ENCODE measurements at places on chromosomes 5 and 9.

DNA sequence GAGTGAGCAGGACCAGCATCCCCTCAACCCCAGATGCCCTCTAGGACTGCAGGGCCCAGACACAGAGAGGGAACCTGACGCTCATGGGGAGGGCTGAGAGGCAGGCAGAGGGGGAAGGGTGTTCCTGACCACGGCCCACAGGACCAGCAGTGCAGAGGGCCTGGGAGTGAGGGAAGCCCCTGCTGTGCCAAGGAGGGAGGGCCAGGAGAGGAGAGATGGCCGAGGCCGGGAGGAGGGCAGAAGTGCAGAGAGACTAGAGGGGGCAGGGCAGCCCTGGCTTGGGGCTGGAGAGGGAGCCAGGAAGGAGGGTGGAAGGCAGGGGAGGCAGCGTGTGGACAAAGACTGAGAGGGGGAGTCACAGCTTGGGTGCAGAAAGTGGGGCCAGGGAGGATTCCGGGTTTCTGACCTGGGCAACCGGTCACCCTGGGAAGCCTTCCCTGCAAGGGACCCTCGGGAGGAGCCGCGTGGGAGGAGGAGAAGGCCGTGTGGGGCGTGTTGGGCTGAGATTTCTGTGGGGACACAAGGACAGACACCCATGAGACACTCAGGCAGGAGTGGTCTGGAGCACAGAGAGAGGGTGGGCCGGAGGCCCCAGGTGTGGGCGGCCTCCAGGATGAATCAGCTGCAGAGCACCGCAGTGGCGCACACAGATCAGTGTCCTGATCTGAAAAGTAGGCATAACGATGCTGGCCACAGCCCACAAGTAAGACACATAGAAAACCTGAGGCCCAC, 117.5 kb downstream of the ADAMTS2 start:
- DNase-seq: no peak

DNA sequence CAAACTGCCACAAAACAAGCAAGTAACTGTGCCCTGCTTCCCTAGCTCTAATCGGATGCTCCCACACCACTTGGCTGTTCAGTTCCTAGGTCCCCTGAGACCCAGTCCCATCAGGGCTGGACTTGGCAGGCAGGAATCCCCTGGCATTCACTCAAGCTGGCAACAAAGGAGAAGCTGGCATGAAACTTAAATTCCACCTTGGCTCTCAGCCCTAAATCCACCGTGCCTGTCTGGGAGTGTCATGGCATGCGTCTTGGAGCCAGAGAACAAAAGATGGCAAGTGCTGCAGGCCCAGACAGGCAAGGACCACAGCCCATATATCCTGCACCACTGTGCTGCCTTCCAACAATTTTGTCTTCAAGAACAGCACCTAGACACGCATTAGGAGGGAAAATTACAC, 38.2 kb downstream of the ETF1 start:
- no peak for DNase-seq

DNA sequence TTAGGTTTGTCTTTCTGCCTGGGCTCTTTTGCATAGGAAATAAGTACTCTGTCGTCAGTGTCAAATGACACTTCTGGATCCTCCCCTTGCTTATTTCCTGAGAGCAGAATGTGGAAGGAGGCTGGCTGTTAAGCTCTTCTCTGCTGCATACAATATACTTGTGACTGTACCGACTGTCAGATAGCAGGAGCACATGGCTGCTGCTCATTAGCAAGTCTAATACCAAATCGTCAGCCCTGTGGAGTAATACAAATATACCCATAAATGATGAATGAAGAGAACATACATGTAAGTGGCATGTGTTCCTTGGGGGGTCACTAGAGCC, at the start of gene GPR151:
Gene GPR151, minus strand, starts transcription at position 40 of the 325 bp plus-strand sequence. CDS start 77 bp downstream, outside the sequence.
- DNase-seq: no peak

GRCh38 chr5:130875656-130876055, 289.4 kb downstream of the HINT1 start:
- DNase-seq: no peak

GRCh38 chr5:73974871-73975360, 348.9 kb downstream of the ARHGEF28 start:
- no peak for DNase-seq

DNA sequence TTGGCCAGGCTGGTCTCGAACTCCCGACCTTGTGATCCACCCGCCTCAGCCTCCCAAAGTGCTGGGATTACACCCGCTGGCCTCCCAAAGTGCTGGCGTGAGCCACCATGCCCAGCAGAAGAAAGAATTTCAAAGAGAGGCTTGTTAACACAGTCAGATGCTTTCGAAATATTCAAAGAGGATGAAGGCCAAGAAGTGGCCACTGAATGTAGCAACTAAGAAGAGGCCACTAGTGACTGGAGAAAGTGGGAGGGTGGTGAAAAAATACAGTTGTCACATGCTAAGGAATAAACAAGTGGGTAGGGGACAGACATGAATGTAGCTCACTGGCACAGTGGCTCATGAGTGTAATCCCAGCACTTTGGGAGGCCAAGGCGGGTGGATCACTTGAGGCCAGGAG, 13.0 kb upstream of the TPM2 start:
- DNase-seq: no peak

DNA sequence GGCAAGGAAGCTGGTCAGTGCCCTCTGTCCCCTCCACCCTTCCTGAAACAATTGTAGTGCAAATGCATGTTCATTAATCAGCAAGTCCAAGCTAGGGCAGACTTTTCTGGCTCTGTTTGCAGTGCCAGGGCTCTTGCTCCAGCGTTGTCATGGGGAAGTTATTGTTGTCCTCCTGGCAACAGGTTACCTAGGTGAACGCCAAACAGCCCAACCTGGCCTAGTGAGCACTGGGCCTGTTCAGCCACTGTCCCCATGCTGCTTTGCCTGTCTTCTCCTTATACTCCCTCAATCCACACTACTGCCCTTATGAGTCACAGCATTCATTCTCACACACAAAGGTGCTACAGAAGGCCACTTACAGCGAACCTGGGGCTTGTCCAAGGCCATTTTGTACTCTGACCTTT, 34.5 kb upstream of the GLIS3 start:
- no peak for DNase-seq

DNA sequence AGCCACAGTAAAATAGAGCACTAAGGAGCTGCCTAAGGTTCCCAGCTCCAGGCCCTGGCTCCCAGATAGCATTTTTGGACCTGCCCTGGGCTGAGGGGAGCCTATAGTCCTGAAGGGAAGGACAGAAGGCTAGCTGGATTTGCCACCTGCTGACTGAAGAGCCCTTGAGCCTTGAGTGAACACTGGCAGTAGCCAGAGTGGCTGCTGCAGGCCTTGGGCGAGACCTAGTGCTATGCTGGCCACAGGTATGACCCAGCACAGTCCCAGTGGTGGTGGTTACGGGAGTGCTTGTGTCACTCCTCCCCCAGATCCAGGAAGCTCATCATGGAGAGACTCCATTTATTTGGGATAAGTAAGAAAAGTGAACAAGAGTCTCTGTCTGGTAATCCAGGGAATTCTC, 10.3 kb upstream of the STX17 start:
- DNase-seq: no peak

GRCh38 chr5:96327722-96328121, 105.3 kb downstream of the PCSK1 start:
- no peak for DNase-seq

DNA sequence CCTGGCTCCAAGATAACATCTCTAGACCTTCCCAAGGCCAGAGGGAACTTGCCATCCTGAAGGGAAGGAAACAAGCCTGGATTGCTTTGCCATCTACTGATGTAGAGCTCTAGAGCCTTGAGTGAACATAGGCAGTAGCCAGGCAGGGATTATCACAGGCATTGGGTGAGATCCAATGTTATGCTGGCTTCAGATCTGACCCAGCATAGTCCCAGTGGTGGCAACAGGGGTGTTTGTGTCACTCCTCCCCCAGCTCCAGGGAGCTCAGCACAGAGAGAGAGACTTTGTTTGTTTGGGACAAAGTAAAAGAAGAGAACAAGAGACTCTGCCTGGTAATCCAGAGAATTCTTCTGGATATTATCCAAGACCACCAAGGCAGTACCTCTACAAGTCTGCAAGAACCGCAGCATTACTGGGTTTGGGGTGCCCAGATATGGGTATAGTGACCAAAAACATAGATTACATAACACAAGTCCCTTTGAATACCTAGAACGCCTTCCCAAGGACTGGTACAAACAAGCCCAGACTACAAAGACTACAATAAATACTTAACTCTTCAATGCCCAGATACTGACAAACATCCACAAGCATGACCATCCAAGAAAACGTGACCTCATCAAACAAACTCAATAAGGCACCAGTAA, 137.6 kb upstream of the DAPK1 start:
- no peak for DNase-seq

DNA sequence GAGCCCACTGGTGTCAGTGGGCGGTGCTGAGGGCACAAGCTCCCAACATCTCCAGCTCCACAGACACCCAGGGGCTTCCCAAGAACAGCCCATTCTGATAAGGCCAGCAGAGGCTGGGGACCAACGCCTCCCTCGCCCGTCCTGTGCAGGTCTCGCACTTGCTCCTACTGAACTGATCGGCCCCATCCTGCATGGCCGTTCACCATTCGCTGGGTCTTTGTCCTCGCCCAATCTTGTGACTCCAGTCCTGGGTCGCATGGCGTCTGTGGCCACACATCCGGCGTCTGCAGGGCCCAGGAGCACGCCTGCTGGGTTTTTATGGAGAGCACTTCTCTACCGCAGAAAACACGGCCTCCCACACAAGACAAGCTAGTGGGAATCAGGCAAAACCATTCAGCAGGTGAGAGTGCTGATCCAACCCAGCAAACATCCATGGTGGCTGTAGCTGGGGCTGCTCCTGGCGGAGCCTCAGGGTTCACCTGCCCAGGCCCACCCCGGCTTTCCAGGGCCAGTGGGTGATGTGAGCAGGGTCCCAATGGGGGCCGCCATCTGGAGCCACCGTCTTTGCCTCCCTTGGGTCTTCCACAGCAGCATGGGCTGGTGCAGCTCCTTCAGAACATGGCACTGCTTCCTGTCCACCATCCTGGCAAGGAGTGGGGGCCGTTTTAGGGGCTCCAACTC, 7.4 kb downstream of the LRRC14B start:
- DNase-seq: no peak

DNA sequence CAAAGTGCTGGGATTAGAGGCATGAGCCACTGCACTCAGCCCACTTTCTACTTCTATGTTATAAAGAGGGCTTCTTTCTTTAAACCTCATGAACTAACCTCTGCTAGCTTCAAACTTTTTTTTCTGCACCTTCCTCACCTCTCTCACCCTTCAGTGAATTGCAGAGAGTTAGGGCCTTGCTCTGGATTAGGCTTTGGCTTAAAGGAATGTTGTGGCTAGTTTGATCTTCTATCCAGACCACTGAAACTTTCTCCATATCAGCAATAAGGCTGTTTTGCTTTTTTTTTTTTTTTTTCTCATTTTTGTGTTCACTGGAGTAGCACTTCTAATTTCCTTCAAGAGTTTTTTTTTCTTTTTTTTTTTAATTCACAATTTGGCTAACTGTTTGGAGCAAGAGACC, 216.4 kb upstream of the MAP3K1 start:
- DNase-seq: no peak

GRCh38 chr5:145917288-145917687, 19.1 kb upstream of the SH3RF2 start:
- DNase-seq: no peak

- DNase-seq: no peak
Measured at GRCh38 chr5:180631549-180632383, 17.6 kb downstream of the FLT4 start.

GRCh38 chr5:168836603-168837231, 257.5 kb upstream of the PANK3 start:
- peak; percentile 30 for DNase-seq

DNA sequence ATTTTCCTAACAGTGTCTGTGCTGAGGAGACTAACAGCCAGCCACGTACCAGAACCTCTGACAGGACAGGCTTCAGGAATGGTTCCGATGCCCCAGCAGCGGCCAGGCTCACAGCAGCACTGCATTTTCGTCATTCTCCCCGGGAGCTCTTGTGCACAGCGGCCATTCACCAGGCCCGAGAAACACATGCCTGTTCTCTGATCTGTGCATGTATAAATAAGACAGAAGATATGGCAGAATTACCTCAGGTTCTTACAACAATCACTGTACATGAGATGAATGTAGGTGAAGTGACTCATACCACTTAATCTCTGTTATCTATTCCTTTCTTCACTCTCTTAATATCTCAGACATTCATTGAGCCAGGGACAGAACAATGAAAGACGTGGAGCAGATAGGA, 143.0 kb downstream of the FBN2 start:
- no peak for DNase-seq

GRCh38 chr9:109321727-109322126, 868 bp upstream of the EPB41L4B start:
- DNase-seq: no peak

DNA sequence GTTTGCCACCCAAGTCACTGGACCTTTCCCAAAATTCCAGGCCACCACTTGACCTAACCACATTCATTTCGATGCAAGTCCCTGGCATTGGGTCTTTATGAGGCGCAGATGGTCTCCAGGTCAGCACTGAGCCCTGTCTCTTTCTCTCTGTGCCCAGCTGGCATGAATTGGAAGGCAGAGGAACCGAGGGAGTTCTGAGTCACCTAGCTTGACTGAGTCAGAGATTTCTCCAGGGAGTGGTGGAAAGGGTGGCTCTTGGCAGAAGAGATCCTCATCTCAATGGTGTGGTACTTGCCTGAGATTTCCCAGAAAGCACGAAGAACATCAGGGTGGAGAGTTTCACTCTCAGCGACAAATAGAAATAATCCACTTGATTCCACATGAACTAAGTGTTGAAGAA, 43.8 kb downstream of the WDR36 start:
- DNase-seq: no peak
